ENCODE measurements at places on chromosomes 2 and 18.
A peak's percentile ranks its signal among the peaks of the same experiment; 100 is the strongest.

DNA sequence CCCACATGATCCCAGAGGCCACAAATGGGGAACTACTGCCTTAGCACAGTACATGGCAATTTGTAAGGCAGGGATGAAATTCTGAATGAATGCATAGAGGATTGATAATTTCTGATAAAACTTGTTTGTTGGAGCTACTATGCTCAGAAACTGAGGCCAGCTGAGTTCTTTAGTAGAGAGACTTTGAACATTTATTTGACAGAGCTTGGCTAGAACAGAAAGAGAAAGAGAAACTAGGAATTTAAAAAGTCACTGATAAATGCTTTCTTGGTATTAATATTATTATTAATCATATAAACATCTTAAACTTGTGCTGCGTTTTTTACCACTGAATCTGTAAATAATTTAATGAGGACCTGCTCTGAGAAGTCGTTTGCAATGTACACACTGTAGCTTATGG, 923.7 kb upstream of the CNTNAP5 start:
- no peak for DNase-seq

DNA sequence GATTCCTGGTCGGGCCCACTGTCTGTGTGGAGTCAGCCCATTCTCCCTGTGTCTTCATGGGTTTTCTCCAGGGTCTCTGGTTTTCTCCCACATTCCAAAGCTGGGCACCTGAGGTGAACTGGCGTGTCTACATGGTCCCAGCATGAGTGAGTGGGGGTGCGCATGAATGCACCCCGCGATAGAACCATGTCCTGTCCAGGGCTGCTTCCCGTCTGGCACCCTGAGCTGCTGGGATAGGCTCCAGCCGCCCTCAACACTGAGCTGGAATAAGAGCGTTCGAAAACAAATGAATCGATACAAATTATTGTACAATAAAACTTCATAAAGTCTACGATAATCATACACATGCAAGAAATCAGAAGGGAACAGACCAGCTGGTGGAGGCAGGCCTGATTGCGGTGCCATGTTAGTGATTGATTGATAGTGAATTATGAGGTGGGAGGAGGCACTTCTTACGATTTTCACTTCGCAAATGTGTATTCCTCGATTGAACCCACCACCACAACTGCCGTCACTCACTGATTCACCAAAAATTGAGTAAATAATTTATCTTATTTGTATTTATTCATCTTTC, 186.6 kb downstream of the MGAT5 start:
- DNase-seq, result no peak

GRCh38 chr2:12722447-12723316, 5.9 kb downstream of the TRIB2 start:
- peak; percentile 69 for DNase-seq

- DNase-seq, result no peak
Measured at GRCh38 chr2:65049010-65049639, 7.1 kb upstream of the CEP68 start.

DNA sequence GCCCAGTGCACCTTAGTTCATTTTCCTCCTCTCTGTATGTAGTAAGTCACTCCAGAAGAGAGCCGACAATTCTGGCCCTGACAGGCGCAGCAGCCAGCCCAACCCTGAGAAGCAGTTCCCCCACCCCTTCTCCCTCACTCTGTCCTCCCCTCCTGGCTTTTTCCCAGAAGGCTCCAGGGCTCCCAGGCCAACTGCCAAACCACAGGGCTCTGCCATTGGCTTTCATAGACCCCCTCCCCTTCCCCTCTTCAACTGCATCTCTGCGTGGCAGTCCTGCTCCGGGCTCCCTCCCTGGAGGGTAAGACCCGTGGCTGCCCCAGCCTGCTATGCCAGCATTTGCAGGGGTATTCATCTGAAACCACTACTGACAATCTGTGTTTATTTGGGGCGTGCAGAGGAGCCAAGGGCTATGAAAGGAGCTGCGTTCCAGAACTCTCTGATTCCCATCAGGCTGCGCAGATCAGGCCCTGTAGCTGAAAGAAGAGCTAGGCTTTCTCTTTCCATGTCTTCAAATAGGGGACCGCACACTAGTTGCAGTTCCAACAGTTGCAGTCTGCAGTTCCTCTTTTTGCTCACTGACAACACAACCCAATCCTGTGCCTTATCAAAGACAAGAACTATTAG, 388.6 kb upstream of the TNP1 start:
- DNase-seq, result peak; percentile 35

- no peak for DNase-seq
Measured at GRCh38 chr2:233858331-233858730, 4.0 kb upstream of the HJURP start.

GRCh38 chr18:77316641-77317040, 67.0 kb downstream of the GALR1 start:
- no peak for DNase-seq

GRCh38 chr18:23204589-23205235, 69.4 kb downstream of the CABLES1 start:
- DNase-seq, result no peak

GRCh38 chr2:181515719-181516118, 58.5 kb downstream of the ITGA4 start:
- DNase-seq, result no peak

DNA sequence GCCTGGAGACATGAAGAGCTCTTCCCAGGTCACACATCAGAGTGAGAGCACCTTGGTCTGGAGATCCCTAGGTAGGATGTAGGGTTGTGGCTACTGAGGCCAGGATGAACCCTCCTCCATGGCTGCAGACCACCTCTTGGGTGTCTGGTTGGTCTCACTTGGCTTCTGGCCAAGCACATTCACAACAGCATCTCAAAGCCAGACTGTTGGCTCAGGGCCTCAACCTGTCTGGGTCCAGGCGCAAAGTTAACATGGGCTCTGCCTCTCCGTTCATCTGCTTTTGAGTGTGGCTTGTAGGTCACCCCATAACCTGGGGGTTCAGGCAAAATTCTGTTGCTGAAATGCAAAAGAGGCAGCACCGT, 40.1 kb downstream of the RHOB start:
- no peak for DNase-seq

- DNase-seq, result no peak
Measured at GRCh38 chr2:64338910-64339500, 115.0 kb upstream of the LGALSL start.

- no peak for DNase-seq
Measured at GRCh38 chr2:60880643-60881046, 729 bp upstream of the REL start.

GRCh38 chr2:120565929-120566328, 169.7 kb upstream of the GLI2 start:
- no peak for DNase-seq

- DNase-seq, result no peak
Measured at GRCh38 chr2:85769983-85770362, 16.2 kb downstream of the ATOH8 start.

DNA sequence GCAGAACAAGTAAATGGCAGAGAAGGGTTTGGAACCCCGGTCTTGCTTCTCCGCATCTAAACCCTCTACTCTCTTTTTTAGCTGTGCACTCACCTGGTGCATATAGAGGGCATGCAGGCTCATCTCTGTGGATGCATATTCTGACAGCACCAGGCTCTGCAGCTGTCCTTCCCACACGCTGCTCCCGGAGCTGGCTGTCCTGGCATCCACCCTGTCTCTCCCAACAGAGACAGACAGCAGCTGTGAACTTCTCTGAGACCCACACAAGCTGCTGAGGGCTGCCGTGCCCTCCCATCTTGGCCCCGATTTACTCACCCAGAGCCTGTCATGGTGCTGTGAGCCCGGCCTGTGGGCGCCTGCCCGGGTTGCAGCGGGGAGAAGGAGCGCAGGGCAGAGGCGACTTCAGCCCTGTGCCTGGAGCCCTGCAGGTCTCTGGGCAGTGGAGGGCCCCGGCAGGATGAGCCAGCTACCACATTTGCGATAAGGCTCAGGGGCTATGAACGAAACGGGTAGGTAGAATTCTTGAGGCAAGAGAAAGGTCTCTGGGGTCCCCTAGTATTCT, 3.3 kb upstream of the ABCB6 start:
- DNase-seq, result no peak

GRCh38 chr2:233259730-233260129, 8.3 kb downstream of the ATG16L1 start:
- no peak for DNase-seq

DNA sequence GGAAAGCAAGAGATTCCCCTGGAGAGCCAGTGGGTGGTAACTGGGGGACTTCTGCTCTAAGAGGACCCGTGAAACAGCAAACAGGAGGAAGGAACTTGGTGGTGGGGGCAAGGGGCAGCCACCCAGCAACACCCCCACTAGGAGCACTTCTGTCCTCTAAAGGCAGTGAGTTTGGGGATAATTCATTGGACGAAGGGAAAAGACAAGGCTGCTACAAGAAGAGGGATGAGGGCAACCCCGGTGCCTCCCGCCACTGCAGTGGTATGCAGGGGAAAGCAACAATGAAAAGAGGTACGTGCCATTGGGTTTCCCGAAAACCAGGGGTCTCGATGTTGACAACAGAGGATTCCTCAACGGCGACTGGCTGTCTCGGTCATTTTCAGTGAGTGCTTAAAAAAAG, 9.1 kb downstream of the RPL31 start:
- DNase-seq, result no peak

DNA sequence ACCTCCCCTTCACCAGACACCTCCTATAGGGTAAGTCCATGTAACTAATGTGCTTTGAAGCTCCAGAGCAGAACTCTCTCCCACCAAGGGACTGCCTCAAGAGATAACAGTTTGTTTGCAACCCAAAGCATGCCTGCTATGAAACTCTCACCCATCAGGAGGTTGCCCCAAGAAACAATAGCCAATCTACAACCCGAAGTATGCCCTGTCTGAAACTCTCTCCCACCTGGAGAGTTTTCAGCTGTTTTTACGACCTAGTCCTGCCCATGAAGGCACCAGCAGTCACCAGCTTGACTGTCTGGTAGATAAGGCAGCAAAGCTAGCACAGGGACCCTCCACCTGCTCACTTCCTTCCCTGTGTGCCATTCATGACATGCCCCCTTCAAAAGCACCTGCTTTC, 533.9 kb upstream of the CRIM1 start:
- DNase-seq, result no peak

DNA sequence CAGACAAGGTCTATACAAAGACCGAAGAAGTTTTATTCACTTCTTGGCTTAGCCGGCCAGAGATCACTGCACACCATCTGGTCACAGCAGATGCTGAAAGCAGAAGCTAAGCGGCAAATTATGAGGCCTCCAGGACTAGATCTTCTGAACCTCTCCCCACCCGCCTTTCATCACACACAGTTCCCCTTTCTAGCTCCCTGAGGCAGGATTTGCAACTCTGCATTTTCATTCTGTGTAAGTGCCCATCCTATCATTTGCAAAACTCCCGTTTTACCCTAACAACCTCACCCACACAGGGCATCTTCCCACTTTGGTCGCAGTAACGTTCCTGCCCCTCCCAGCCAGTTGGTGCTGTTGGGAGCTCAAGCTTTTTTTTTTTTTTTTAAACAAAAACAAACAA, 3.1 kb upstream of the MOB1A start:
- peak; percentile 100 for DNase-seq

DNA sequence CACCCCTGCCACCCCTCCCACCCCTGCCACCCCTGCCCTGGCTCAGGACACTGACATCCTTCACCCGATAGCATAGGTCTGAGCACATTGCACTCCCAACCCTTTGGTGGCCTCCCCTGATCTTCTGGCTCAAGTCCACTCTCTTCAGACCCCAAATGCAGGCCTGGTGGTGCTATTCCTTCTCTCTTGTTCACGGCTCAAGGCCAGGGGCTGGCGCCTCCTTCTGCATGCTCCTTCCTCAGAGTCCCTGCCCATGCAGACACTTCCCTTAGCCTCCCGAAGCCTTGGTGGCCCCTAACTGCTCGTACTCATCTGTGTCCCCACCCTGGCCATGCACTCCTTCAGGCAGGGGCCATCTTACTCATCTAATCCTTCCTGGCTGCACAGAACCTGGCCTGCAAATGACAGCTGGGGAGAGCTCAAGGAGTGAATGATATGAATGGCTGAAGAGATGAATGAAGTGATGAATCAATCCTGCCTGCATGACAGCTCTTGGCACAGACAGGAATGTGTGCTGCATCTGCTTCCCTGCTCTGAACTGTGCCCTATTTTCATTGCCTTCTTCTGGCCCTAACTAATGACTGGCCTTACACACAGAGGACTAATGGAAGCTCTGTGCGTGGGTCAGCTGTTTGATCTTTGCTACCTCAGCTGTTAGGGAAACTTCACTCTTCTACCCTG, 290.8 kb downstream of the DYSF start:
- DNase-seq, result no peak

- no peak for DNase-seq
Measured at GRCh38 chr2:215500466-215500865, 64.6 kb upstream of the FN1 start.

GRCh38 chr18:32846896-32847295, 74.1 kb upstream of the KLHL14 start:
- DNase-seq, result no peak

DNA sequence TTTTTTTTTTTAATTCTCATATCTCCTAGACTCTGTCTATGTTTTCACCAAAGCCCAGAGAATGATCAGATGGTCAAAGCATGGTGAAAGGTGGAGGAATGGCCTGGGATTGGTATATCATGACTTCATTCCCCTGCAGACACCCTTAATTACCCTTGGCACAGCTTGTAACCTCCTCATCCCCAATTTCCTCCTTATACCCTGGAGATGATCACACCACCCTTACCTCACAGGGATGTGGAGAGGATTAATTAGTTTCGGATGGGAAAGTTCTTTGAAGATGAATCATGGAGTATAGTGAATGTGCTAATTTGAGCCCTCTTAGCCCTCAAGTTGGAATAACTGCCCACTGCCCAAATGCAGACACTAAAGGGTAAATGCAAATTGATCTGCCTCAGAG, 138.0 kb upstream of the LYPD6 start:
- DNase-seq, result no peak

GRCh38 chr18:50424877-50425690, 50.2 kb downstream of the SKA1 start:
- DNase-seq, result no peak

DNA sequence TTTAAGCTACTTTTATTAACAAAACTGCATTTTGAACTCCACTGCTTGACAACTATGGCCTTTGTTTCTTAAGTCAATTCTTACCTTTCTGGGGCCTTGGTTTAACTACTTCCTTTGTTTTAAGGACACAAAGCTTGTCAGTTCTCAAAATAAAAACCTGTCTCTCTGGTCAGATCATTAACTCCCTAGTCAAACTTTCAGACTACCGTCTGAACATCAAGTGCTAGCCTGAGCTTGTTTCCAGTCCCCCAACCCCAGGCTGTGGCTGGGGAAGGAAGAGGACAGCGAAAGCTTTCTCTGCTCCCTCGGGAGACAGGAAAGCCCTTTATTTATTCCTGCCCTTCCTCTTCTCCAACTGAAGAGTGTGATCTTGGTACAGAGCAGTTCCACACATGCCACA, 1.7 kb downstream of the SH3YL1 start:
- no peak for DNase-seq

DNA sequence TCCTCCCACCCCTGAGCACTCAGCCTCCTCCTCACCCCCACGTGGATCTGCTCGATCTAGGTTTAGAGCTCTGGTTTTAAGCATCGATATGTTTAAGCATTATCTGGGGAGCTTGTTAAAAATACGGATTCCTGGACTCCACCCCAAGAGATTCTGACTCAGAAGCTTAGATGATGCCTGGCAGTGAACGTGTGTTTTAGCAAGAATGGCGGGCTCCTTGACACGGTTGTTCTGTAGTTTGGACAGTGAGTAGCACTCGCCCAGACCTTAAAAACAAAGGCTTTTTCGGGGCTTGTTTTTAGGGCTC, 47.3 kb downstream of the LDLRAD4 start:
- DNase-seq, result no peak

- DNase-seq, result no peak
Measured at GRCh38 chr18:7626922-7627440, 59.9 kb downstream of the PTPRM start.

- DNase-seq, result no peak
Measured at GRCh38 chr18:34789768-34790344, 79.8 kb downstream of the DTNA start.
